ENCODE measurements at places on chromosomes 1 and 21.
A peak's percentile ranks its signal among the peaks of the same experiment; 100 is the strongest.

DNA sequence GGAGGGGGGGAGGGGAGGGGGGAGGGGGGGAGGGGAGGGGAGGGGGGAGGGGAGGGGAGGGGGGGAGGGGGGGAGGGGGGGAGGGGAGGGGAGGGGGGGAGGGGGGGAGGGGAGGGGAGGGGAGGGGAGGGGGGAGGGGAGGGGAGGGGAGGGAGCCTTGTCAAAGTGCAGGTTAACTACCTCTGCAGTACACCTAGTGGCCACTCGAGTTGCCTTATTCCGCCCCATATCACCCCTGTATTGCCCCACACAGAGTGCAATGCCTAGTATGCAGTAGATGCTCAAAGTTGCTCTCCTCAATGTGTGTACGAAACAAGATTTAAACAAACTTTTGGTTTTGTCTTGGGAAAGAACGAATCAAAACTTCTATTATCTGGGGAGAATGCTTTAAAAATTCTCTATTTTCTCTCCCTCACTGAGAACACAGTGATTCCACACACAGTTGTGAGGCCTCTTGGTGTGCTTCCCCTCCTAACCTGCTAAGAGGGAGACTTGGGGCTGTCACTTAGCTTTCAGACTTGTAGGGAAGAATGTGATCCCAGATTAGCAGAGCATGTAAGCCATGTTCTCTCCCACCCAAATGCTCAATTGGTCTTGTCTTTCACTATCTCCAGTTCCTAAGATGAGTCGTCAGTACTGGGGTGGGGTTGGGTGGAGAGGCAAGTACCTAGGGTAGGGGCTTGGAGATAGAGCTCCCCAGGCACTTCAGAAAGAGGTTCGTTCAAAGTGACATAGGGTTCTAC is 79.7 kb upstream of the MAP10 start:
- DNase-seq: no peak

- no peak for DNase-seq
These were observed 45.0 kb downstream of the NEK2 start for GRCh38 chr1:211630236-211631081.

DNA sequence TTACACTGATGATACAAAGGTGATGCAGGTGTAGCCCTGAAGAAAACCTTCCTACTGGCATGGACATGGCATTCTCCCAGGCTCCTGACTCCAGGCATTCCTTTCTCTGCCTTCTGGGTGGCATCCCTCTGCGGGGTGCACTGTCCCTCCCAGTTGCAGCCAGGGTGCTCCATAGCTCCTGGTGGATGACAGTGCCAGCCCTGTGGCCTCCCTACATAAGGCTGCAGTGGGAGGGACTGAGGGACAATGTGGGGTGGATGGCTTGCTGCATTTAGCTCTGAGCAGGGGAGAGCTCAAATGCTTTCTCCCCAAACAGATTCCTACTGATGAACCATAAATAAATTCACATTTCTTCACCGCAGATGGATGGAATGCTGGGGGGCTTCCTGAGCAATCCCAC is 97.0 kb upstream of the GJB5 start:
- no peak for DNase-seq

DNA sequence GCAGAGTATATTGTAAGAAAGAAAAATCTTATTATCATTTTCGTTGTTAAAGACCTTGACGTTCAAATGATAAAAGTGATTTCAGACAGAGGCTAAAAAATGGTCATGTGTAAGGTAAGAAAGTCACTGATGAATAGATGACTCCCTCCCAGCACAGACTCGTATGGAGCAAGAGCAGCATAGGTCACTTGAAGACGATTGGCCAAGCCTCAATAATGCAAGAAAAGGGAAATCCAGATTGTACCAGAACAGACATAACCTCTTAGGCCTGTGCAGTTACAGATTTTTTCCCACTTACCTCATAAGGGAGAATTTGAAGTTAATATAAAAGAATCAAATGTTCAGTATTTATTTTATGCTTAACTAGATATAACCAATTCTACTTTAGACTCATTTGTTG is 16.3 kb upstream of the OLFML2B start:
- DNase-seq: no peak

DNA sequence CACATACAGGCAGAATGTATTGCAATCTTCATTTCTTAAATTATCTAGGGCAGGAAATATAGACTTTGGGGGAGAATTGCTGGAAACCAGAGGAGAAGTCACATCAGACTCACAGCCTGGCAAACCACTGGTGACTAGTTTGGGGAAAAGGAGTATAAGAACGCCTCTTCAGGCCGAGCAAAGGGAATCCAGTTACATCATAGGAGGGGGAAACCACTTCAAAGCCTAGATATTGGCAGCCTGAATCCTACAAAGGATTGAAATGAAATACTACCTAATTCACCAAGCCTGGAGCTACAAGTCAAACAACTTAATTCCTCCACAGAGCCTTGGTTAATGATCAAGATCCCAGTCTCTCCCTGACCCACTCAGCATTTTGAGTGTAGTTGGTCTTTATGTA is 121.7 kb downstream of the SLC30A10 start:
- DNase-seq: no peak

DNA sequence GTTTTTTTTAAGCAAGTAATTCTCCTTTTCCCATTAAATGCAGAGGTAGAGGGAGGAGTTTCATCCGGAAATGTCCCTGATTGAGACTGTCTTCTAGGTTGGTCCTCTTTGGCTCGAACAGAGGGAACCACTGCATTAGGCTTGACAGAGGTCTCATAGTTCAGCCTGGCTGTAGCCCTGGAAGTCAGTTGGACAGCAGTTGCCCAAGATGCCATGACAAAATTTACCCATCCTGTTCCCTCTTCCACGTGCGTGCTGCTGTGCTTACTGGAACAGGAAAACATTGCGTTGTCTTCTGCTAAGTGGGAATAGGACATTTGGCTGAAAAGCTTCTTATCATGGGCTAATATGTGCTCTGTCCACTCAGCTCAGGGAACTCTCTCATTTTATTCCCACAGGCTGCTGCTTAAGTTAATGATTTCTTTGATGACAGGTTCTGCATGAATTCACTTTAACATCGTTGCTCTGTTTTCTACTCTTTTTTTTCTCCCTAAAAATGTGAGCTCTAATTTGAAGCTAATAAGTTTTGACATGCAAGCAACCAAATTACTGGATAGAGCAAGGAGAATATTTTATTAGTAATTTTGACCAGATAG is 18.0 kb downstream of the KCNK1 start:
- no peak for DNase-seq

GRCh38 chr21:16767201-16767600 is 745.6 kb upstream of the CXADR start:
- no peak for DNase-seq

DNA sequence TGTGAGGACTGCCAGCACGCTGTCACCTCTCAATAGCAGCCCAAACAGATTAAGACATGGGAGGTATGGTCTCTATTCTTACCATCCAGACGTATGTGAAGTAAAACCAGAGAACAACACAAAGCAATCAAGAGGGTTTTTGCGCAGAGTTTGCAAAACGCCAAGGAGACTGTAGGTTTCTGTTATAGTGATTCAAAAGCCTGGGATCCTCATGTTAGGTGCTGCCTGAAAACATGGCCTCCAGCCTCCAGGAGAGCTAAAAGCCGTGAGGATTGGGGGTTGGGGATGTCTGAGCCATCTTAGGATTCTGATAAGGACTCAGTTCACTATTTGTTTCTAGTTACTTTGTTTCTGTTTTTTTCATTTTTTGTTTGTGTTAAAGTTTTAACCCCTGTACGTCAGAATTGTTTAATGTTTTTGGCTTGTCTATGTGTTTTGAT is 4.2 kb upstream of the CCT8 start:
- no peak for DNase-seq

- no peak for DNase-seq
These were observed 114.3 kb downstream of the GDAP2 start for GRCh38 chr1:117814856-117815797.

- DNase-seq: no peak
These were observed 71.4 kb downstream of the AGPAT3 start for GRCh38 chr21:43936247-43936967.

DNA sequence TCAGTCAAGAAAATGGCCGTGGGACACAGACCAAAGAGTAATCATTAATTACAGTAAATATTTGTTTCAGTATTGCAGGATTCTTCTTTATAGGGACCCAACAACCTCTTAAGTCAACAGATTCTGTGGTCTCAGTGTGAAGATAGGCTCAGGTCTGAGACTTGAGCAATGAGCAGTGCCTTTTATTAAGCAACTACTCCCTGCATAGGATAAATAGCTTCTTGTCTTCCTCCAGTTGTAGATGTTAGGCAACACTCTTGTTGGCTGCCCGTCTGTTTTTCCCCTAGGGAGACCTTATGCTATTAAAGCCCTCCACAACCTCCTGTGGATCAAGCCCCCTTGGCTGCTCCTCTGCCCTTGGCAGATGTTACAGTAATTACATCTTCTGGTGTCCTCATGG is 1.8 kb upstream of the OMA1 start:
- DNase-seq: no peak

DNA sequence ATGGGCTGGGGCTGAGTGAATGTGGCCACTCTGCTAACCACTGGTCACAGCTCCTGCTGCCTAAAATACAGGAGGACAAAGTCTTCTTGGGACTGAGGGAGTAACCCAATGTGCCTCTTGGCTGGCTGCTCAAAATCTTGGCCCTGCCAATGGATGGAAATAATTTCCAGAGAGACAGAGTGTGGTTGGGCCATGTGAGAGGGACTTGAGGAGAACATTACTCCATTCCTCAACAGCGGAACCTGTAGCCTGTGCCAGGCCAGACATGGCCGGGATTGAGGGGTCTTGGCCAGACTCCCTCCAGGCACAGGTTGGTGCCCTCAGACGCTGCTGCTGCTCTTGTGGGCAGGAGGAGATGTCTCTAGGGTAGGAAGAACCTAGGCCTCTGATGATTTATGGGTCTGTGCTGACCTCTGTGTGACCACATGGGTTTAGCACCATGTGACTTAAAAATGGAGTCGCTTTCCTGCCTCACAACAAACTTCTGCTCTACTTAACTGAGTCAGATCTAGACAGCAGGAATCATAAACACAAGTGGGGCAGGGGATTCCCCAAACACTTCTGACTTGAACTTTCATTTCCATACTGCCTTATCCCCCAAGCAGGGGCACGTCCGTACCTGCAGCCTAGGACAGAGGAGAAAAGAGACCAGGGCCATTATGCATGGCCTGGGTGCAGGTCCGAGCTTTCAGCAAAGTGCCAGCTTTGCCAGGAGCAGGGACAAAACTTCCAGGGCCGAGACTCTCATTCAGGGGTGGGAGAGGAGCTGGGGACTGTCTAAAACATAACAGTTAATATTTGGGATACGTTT is 79.2 kb downstream of the CD34 start:
- DNase-seq: no peak

DNA sequence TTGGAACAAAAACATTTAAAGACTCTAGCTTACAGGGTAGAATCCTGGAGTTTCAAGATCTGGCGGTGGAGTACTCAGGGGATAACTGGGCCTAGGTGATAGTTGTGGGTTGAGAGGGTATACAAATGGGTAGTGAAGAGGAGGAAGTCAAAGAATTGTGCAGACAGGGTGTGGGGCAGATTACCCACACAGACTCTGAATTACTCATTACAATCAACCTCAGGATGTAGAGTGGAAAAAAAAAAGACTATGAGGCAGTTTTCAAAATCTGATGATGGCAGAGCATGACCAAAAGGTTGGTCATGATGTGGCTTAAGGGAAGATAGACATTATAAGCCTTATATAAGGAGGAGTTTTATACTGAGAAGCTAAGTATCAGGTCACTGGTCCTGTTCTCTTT is 44.1 kb upstream of the GLIS1 start:
- peak; percentile 2 for DNase-seq

- no peak for DNase-seq
These were observed 2.3 kb downstream of the RSBN1 start for GRCh38 chr1:113809670-113810602.

DNA sequence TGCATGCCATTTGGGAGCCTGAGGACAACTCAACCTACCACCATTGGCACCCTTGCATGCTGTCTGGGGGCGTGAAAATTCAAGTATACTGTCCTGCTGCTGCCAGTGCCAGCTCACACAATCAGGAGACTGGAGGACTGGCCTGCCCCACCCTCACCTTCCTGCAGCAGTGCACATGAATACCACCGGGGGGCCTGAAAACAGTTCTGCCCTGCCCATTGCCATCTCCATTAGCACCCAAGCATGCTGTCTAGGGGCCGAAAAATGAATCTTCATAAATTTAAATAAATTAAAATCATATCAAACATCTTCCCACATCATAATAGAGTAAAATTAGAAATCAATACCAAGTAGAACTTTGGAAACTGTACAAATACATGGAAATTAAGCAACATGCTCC is 322.1 kb upstream of the TMPRSS15 start:
- no peak for DNase-seq

GRCh38 chr1:26025517-26025916 is 3.9 kb downstream of the EXTL1 start:
- no peak for DNase-seq

DNA sequence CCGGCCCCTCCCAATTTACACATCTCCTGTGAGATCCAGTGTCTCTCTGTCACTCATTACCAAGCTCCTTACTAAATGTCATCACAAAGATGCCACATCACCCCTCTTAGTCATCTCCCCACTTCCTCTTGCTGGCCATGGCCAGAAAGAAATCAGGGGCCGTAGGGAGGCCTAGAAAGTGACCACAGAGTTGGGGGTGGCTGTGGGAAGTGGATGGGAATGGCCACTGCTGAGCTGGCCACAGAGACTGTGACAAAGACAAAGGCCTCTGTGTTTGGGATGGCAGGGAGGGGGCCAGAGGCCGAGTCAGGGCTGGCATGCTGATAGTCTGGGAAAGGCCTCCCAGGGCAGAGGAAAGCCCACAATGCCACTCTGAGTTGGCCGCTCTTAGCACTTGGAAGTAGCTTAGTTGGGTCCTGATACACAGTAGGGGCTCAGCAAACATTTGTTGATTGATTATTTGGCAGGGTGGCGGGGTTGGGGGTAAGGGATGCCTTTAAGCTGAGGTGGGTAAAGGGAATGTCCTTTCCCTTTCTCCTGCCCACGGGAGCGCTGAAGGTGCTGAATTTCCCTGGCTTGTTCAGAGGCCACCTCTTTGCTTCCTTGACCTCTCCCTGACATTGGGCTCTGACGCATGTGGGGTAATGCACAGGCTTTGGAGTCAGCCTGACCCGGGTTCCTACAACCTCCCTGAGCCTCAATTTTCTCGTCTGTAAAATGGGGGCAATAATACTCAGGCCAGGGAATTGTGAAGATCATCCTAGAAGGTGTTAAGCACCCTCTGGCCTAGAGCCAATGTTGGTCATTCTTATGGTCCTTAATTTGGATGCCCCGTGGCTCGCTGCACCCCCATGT is 13.2 kb downstream of the NAV1 start:
- no peak for DNase-seq
